ENCODE measurements at places on chromosomes 16 and 17.

- no peak for DNase-seq
Observed at GRCh38 chr17:31869031-31869430, 10.0 kb upstream of the COPRS start.

- DNase-seq, result peak; percentile 5
Observed at GRCh38 chr16:55508941-55509931, at the start of gene LPCAT2. Gene LPCAT2, plus strand, starts transcription at chr16:55509072. Its CDS starts 110 bp downstream, at chr16:55509182.

DNA sequence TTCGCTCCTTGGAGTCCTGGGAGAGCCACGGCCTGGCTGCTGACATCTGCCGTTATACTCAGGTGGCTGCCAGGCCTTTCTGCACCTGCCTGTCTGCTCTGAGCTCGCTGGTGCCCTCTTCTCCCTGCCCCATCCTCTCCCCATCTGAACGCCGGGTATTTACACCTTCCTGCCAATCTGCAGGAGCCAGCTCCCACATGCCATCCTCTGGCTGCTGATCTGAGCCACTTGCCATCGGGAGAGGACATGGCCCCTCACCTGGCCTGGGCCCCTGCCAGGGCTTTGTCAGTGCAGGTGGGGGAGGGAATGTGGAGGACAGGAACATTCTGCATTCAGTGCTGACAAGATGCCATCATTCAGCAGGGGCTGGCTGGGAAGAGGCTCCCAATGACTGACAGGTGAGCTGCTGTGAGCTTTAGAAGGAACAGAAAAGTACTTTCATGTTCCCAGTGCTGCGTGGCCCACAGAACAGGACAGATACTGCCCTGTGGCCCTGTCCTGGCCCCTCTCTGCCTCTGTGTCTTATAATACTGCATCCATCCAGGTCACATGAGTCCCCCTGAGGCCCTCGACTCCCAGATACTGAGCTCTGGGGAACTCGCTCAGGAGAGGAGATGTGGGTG lies 96.3 kb upstream of the ZNF469 start:
- DNase-seq, result no peak

GRCh38 chr17:1244606-1245012 lies 25.6 kb upstream of the BHLHA9 start:
- DNase-seq, result no peak

DNA sequence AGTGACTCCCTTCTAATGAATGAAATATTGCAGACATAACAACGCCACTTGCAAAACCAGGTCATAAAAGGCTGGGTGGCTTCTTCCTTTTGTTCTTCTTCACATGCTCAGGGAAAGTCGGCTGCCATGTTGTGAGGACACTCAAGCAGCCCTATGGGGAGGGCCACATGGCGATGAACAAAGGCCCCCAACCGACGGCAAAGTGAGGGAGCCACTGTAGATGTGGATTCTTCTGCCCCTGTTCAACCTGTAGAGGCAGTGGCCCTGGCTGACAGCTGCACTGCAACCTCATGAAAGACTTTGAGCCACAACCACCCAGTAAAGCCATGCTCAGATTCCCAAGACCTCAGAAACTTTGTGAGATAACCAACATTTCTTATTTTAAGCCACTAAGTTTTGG lies 203.5 kb upstream of the TNRC6C start:
- no peak for DNase-seq

DNA sequence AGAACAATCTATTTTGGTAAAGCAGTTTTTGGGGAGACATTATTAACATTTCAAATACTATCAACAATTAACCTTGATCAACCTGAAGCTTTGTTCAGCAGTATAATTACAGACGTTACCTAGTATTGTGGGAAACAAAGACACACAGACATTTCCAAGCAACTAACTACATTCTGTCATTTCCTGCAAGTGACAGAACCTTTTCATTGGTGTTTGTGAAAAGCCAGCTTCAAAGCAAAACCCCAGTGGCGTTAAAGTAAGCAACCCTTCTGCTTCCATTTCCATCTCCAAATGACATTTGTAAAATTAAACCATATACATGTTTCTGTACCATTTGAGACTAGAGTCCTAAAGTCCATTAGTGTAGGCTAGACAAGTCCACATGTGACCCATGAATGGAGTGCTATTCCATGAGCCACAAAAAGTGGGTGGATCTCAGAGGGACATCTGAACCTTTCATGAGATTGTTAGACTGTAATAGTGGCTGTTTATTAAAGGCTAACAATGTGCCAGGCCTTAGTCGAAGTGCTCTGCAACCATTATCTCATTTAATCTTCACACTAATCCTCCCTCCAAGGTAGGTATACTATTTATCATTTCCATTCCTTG lies 101.2 kb downstream of the SSH2 start:
- DNase-seq, result no peak

GRCh38 chr16:47069841-47070584 lies 73.7 kb downstream of the NETO2 start:
- DNase-seq, result no peak

GRCh38 chr17:50658616-50659015 lies 23.9 kb downstream of the ABCC3 start:
- no peak for DNase-seq

- no peak for DNase-seq
Observed at GRCh38 chr16:83350481-83350880, 457.3 kb upstream of the HSBP1 start.

- DNase-seq, result no peak
Observed at GRCh38 chr17:47251421-47251940, 2.1 kb upstream of the ITGB3 start.

DNA sequence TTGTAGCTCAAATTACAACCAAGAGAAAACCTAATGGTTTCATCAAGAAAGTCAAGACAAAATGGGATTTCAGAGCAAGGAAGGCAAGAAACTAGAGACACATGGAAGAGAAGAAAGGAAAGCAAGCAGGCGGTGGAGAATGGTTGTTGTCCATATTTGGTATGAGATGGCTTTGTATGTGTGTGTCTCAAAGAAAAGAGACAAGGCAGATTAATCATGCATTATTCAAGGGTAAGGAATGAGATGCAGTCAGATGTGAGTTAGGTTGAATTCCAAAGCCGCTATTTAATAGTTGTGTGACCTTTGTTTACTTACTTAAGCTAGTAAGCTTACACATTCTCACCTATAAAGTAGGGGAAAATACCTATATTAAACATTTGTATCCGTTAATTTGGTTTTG lies 1029.6 kb downstream of the CDH11 start:
- DNase-seq, result no peak

GRCh38 chr16:80259290-80259805 lies 281.4 kb upstream of the DYNLRB2 start:
- DNase-seq, result no peak

GRCh38 chr17:74737299-74738050 lies 419 bp downstream of the RAB37 start:
- no peak for DNase-seq

DNA sequence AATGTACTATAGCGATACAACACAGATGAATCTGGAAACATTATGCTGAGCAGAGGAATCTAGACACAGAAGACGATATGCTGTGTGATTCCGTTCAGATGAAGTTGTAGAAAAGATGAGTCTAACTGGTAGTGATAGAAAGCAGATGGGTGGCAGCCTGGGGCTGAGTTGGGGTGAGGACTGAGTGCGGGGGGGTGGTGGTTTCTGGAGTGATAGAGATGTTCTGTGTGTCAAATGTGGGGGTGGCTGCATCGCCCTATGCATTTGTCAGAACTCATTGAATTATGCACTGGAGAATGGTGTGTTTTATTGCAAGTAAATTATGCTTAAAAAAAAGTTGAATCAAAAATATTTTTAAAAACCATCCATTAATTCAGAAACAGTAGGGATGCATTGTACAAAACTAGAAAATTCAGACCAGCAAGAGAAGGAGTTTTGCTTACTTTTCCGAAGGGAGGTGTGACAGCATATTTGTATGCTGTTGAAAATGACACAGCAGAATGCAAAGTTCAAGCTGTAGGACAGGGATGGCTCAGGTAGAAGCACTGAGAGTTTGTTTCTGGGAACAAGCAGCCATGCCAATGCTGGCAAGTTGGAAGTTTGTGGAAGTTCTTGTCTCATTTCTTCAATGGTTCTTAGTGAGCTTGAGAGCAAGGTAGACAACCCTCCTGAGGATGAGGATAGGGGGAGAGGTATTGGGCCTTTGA lies 13.0 kb upstream of the DRG2 start:
- DNase-seq, result no peak

GRCh38 chr17:2048805-2049204 lies 6.1 kb upstream of the HIC1 start:
- no peak for DNase-seq

DNA sequence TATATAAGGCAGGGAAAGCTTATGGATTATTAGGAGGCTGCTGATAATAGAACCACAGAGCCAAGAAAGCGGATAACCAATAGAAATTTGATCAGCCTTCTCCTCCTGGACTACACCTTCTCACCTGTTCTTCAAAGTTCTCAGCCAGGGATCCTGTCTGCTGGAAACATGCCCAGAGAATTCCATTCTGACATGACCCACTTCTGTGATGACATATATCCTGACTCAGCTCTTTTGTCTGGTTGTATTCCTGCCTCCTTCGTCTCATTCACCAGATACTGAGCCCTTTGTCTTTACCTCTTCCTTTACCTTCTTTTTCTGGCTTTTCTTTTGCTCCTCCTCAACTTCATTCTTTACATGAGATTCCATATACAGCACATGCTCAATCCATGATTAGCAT lies 576.1 kb downstream of the CDH11 start:
- no peak for DNase-seq

- DNase-seq, result no peak
Observed at GRCh38 chr16:50276801-50277555, 10.6 kb downstream of the ADCY7 start.

- DNase-seq, result no peak
Observed at GRCh38 chr17:6437466-6437865, 2.5 kb upstream of the AIPL1 start.

GRCh38 chr17:14289162-14289561 lies 11.7 kb upstream of the HS3ST3B1 start:
- DNase-seq, result no peak

DNA sequence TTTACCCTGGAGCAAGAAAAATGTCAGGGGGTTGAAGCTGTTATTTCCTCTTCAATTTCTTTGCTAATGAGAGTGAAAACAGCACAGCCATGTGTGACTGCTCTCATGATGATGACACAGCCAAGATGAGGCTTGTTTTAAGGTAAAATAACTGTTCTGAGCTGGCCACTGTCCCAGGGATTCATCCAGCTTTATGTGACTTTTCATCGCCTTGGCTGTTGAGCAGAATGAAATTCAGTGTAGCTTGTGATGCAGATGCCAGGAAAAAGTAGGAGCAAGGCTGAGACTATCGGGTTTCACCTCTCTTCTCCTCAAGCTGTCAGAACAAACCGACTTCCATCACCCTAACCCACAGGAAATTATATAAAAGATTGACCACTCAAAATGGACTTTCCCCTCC lies 361.8 kb upstream of the CDH5 start:
- no peak for DNase-seq

- DNase-seq, result no peak
Observed at GRCh38 chr16:5516115-5516514, 418.5 kb upstream of the EEF2KMT start.

GRCh38 chr16:89404561-89404960 lies 85.8 kb downstream of the ANKRD11 start:
- no peak for DNase-seq

- no peak for DNase-seq
Observed at GRCh38 chr17:64259426-64259825, 3.6 kb downstream of the TEX2 start.

- DNase-seq, result no peak
Observed at GRCh38 chr16:75576384-75576811, 10.2 kb downstream of the GABARAPL2 start.

DNA sequence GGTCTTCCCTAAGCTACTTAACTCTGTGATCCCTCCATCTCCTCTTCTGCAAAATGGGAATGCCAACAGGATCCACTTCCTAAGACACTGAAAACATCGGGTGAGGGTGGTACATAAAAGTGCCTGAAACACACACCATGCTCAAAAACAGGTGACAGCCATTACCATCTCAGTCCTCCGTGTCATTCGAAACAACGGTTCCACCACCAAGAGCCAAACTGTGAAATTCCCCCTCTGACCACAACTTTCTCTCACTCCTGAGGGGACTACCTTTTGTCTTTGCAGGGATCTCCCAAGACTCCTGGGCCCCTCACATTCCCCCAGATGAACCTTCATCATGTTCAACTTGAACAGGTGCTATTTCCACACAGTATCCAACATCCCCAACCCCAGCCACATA lies 37.0 kb downstream of the NUBP1 start:
- DNase-seq, result no peak

- no peak for DNase-seq
Observed at GRCh38 chr16:53666786-53667415, 36.8 kb downstream of the RPGRIP1L start.

GRCh38 chr16:4265676-4266075 lies 7.1 kb downstream of the TFAP4 start:
- no peak for DNase-seq

DNA sequence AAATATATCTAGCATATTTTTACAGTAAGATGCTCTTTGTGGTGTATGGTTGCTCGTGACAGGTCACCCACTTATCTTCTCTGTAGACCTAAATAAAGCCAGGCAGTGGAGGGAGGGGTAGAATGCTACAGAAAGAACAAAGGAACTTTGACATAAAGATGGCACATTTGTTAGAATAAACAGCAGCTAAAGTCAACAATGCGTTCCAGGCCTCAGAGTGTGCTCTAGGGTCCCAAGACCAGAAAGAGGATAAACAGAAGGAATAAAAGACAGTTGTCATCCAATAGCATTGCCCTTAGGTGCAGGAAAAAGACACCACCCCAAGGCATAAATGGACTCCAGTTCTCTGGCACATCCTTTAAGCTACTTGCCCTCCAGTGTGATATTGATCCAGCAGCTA lies 523.0 kb upstream of the CDH11 start:
- DNase-seq, result no peak

DNA sequence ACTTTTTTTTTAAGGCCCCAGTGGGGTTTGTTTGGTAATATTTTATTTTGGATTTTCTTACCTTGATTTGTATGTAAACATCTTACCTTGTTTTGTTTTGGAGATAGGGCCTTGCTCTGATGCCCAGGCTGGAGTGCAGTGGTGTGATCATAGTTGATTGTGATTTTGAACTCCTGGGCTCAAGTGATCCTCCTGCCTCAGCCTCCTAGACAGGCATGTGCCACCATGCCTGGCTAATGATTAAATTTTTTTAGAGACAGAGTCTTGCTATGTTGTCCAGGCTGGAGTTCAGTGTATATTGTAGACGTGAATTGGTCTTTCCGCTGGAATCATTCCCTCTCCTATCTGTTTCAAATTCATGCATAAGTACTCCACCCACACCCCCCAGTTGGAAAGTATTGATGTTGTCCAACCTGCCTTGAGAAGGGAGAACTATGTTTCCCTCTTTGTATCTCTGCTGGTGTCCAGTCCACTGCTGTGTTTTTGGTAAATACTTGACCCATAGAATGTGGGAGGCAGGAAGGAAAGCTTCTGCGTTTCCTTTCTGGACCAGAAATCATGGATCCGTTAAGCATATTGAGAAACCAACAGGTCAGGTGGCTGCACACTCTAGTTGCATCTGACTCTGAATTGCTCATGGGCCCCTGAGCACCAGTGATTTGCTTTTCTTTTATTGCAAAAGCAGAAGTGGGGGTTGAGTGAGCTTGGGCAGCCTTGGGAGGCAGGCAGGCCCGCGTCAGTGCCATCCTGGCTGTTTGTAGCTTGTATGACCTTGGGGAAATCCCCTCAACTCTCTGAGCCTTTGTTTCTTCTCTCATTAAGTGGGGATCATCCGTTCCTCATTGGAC lies 25.0 kb downstream of the RMI2 start:
- no peak for DNase-seq
